H9 (cell line): ENCODE measurements at places on chromosomes 2 and 18. TPM values are rescaled to one million over a fixed set of nuclear protein-coding genes. Genes with fewer than 3 reads are reported as not detected.
A peak's percentile ranks its signal among the peaks of the same experiment; 100 is the strongest.

The DNER gene
- total RNA-seq, result 1.0 and 1.1 TPM in 2 replicates

DNA sequence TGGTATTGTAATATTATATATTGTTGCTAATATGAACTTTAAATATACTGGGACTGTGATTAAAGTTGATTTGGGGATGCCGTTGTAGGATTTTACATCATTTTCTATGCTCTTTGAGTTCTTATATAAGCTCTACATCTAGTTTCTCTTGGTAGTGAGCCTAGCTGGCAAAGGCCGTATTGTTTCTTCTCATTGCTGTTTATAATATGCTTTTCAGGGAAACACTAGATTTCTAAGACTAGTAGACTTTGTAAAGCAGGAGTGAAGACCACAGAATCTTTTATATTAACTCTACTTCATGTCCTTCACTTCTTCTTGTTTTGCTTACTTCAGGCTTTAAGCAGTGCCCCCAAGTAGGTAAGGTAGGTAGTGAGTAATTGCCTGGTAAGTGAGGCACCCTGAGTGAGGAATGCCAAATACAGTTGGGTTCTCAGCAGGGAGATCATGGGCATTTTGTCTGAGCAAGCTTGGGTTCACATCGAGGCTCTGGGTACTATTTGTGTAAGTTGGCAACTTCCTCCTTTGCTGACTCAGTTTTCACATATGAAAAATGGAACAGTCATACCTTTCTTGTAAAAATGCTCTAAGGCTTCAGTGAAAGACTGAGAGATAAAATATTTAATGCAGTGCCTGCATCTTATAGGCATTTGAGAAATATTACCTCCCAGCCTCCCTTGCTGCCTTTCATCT lies 96.4 kb downstream of the RNF144A start:
- no peak for DNase-seq

DNA sequence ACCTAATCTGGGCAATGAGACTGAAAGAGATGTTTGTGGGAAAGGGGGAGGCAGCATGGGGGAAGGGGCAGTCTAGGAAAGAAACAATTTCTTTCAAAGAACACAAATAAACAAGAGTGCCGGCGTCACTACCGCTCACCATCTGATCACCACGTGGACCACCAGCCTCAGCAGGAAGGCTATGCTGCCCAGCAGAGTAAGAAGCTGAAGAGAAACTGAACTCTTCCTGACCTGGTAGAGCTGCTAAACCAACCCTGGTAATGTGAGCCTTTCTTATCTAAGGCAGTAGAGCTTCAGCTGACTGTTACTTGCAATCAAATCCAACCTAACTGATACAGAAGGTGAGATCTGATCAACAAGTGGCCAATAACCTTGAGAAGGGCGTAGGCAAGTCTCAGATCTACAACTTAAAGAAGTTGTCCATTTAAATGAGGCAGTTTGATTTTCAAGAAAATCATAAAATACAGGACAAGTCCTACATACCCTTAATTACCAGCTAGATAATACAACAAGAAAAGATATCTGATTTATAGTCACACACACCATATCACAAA lies 44.2 kb upstream of the SPTBN1 start:
- no peak for DNase-seq

The GREB1 gene
- 15.3 and 16.5 TPM in 2 replicates for total RNA-seq

DNA sequence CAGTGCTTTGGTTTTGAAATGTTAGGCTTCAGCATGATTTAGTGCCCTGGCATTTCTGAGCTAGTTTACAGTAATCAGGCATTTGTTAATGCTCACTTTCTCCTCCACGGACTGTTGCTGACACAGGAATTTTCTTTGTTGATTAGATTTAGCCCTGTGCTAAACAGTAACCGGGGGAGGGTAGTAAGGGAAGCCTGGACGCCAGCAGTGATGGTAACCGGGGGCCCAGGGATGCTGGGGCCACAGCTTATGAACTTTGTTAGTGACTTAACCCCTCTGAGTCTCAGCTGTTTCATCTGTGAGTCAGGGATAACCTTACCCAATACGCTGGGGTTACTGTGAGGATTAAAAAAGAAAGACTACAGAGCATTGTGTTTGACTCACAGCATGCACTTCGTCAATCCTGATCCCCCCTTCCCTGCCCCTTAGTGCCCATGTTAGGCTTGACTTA lies 33.5 kb downstream of the KLHL29 start:
- DNase-seq, result no peak

DNA sequence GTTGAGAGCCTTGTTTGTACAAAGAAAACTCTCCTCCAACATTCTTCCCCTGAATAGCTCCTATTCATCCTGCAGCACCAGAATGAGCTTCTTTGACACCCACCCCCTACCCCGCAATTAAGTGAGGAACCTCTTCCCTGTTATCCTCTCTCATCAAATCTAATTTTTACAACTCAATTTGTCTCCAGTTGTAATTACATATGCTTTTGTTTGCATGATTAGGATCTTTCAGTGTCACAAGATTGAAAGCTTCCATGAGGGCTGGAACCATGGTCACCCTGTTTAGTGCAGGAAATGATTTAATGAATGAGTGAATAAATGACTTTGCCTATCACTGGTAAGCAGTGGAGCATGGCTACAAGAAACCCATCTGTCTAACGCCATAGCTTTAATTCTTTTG lies 334.6 kb upstream of the KLHL29 start:
- no peak for DNase-seq

DNA sequence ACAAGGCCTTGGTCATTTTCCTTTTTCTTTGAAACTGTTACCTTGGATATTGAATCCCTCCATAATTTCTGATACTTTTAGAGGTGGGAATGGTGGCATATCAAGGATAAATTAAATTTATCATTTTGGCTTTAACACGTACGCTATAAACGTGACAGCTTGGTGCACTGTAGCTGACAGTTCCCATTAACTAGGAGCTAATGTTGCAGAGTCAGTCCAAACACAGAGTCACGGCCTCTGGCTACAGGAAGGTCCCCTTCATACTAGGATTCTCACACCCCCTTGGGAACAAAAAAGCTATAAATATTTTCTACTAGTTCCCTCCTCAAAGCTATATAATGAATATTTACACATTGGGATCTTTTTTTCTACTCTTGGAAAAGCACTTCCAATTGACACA lies 17.7 kb upstream of the ERBB4 start:
- no peak for DNase-seq

DNA sequence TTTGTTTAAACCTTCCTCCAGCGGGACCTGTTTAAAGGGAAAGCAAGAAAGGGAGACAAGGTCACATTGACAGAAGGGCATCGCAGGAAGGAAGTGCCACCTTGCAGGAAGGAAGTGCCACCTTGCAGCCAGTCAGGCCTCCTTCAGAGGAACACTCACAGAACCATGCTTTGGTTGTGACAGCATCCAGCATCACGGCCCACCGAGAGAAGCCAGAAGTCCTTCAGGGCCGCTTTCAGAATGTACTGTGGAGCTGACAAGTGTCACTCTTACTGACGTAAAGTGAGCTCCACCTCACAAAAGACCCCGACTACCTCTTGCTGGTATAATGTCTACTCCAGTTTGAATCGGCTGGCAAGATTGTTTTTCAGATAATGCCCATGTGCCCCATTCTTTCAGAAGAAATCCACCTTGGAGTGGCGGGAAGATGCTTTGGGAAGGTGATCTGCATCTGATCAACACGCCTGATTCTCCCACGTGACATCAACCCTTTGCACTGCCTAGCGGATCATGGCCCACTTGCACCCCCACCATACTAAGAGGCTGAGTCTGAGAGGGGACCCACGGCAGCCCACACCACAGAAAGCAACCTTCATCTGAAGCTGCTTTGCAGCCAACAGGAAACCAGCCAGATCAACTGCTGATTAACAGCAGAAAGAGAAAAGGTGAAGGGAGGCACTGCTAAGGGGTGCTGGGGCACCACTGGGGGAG lies 99.8 kb downstream of the UXS1 start:
- no peak for DNase-seq

DNA sequence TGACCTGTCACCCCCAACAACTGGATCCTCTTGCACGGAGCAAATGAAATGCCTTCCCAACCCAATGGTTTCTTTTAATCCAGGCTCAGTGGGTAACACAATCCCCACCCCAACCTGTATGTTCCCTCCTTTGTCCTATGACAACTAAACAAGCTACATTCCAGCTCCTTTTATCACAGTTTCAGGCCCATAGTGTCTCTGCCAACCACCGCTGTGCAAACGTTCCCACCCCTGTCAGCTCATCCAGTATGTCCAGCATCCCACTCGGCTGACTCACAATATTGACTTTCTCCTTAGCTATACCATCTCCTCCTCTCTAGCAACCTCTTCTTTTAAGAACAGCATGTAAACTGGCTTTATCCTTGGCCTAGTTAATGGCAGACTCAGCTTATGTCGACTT lies 117.9 kb upstream of the PPP1CB start:
- no peak for DNase-seq

DNA sequence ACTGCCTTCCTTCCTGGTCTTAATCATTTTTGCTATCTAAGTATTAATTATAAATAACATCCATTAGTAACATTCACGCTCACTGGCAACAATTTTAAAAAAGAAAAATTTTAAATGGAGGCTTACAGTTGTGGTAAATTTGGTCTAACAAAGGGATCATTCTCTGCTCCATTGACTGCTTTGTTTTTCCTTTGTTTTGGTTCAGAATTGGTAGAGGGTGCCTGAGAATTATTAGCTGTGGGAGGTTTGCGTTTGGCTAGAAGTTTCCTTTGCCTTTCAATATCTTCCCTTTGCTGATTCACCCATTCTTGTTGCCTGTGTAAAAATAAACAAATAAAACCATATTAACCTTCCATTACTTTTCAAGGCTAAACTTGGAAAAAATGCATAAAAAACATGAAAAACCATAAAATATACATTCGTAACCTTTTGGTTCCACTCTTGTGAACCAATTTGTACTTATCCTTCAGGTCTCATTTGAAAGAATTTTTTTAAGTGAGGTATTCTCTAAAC lies 114.6 kb downstream of the TLK1 start:
- DNase-seq, result no peak

The SP140L gene
- 1.3 and 1.9 TPM in 2 replicates for total RNA-seq

The TUBB8B gene
- total RNA-seq, result 0.72 and 1.0 TPM in 2 replicates

- DNase-seq, result no peak
These were observed 144.1 kb upstream of the MGAT5 start for GRCh38 chr2:134109725-134110124.

The TACR1 gene
- 0.77 and 1.4 TPM in 2 replicates for total RNA-seq

The TRMT61B gene
- total RNA-seq, result 20.7 and 21.0 TPM in 2 replicates

The MC2R gene
- total RNA-seq, result not detected in 2 replicates

- no peak for DNase-seq
These were observed 79.7 kb downstream of the EHBP1 start for GRCh38 chr2:62785216-62785615.

GRCh38 chr2:181892799-181893435 lies 1.4 kb downstream of the ITPRID2 start:
- no peak for DNase-seq

GRCh38 chr2:157786663-157787363 lies 89.3 kb downstream of the ACVR1 start:
- no peak for DNase-seq

The GPR75 gene
- total RNA-seq, result 4.4 and 5.3 TPM in 2 replicates

- no peak for DNase-seq
These were observed 13.2 kb downstream of the SERPINE2 start for GRCh38 chr2:224025874-224026273.

The DOK6 gene
- 0.20 and 0.33 TPM in 2 replicates for total RNA-seq

- no peak for DNase-seq
These were observed 92.4 kb upstream of the TTN start for GRCh38 chr2:178899656-178900055.

DNA sequence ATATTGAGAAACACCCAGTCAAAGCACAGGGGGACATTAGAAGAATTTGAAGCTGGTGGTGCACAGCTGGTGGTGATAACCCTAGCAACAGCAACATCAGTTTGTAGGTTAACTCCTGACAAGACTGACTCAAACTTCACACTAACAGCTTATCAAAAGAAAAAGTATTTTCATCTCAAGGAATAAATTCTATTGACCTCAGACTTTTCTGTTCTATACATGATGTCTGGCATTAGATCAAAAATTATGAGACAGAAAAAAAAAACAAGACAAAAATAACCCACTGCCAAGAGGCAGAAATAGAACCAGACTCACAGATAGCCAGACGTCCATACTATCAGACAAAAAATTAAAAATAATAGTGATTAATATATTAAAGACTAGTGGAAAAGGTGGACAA lies 126.1 kb downstream of the COL6A3 start:
- DNase-seq, result no peak

DNA sequence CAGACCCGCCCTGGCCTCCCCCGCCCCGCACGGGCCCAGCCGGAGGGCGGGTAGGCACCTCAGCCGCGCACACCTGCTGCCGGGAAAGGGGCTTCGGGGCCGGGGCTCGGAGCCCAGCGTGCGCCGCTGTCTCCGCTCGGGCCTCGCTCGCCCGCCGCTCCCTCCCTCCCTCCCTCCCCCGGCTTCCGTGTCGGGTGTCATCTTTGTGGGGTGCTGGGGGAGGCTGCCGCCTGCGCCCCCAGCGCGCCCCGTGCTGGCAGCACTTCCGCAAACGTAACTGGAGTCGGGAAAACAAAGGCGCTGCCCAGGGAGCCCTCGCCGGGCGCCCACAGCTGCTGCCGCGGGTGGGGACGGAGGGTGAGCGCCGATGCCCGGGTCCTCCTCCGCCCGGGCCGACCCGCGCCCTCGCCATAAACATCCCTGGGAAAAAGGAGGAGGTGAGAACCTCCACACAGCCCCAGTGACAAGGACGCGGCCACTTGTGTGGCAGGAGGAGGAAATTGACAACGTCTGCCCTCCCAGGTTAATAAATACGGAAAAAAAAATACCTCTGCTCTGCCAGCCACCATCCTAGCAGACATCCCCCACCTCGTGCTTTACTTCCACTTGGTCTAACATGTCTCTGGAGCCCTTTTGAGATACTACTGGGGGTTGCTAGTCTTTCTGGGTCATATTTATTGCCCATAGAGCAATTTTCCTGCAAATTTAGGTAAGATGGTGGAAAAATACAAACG lies 550 bp downstream of the MFSD6 start:
- peak; percentile 38 for DNase-seq

DNA sequence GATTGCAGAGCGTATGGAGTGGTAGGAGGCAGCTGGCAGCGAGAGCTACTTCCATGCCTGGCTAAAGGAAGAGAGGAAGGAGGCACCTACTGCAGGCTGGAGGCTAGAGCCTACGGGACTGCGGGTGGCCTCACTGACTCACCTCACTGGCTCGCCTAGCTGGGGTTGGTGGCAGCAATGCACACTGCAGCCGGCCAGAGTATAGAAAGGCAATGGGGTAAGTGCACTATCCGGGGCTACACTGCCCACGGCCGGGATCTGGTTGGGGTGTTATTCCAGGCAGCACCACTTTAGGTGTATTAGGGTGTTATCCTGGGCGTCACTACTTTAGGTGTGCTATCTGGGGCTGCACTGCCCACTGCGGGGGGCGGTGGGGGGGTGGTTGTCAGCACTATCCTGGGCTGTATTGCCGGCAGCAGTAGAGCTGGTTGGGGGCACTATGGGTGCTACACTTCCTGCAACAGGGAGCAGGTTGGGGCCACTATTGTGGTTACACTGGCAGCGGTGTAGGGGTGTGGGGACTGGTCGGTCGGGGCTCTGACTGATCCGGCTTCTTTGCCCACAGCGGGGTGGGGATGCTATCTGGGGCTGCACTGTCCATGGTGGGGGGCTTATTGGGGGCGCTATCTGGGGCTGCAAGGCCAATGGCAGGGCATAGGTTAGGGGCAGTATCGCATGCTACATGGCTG lies 33.3 kb upstream of the ANKRD62 start:
- no peak for DNase-seq

The LRRC30 gene
- total RNA-seq, result not detected in 2 replicates

The SKOR2 gene
- total RNA-seq, result 0.18 and 0.24 TPM in 2 replicates
